ENCODE measurements at places on chromosomes 7 and 10.

DNA sequence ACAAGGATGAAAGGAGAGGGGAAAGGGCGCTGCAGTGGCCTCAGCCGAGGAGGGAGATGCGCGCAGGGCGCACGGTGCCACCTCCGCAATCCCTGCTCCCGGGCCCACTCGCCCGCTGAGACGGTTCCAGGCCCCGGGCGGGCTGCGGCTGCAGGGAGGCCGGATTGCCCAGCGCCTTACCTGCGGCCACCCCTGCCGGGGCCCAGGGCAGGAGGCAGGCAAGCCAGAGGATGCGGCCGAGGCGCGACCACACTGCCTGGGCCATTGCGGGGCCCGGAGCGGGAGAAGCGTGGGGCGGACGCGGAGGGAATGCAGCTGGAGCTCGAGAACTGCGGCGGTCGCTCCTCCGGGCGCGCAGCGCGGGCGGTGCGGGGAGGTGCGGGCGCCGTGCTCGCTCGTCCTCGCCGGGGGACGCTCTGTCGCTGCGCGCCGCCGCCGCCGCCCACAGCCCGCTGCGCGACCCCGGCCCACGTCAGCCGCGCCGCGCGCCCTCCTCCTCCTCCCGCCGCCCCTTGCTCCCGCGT is at the start of gene TMEM130:
TSS of gene TMEM130 (minus strand) at position 418 of the 524 bp plus-strand sequence. CDS start at position 265, 153 bp downstream.
- DNase-seq: no peak

- no peak for DNase-seq
Measured at GRCh38 chr7:17787257-17787656, 153.0 kb downstream of the SNX13 start.

DNA sequence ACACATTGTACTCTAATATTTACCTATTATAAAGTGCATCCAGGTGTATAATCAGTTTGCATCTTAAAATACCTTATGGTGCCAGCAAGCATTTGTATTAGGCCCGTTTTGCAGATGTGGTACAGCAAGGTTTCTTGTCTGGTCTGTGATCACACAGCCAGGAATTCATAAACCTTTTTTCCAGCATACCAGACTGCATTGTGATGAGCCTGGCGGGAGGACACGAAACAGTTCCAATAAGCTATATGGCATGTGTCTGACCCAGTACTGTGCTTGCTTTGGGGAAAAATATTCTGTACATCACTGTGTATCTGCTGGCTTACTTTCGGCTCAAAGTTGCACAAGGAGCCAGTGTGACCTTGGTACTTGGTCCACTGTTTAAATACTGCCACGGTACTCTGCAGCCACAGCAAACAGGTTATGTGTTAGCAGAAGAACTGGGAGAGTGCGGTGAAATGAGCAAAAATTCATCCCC is 36.3 kb downstream of the CHN2 start:
- DNase-seq: no peak

DNA sequence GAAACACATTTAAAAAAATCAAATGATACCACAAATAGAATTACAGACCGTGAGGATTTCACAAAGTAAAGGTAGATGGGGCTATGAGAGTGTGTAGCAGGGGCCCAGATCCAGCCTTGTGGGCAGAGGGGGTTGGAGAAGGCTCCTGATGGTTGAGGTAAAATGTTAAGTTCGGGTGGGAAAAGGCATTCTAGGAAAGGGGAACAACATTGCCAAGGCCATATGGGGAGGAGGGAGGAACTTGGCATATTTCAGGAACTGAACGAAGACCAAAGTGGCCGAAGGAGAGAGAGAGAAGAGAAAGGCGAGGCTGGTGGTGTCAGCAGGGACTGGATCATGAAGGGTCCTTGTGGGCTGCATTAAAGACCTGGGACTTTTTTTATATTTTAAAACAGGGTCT is 98.9 kb downstream of the CARD11 start:
- DNase-seq: no peak

DNA sequence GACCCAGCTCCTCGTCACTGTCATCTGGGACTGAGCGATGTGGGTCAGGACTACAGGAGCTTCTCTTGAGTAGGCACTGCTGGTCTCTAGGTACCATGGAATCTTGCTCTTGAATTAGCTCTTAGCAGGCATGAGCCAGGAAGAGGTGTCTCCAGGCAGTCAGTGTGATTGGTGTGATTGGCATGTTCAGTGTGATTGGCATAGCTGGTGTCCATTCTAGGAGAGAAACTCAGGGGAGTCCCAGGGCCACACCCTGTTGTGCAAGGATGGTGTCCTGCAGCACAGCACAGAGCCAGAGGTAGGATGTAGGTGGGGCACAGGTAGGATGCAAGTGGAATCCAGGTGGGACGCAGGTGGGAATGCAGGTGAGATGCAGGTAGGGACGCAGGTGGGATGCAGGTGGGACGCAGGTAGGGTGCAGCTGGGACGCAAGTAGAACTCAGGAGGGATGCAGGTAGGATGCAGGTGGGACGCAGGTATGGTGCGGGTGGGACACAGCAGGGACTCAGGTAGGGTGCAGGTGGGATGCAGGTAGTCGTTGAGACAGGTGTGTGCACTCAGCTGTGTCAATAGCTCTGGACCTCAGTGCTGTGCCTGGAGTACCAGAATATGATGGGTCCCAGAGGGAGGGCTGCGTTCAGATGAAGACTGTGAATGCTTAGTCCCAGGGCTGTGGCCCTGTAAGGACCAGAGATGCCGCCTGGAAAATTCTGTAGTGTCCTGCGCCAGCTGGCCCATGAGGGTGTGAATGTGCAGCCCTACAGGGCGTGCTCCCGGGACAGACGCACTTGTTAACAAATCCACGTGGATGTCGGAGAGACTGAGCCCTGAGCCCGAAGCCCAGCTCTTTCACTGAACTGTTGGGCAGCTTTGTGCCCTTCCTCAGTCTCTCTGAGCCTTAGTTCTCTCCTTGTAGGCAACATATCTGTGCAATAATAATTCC is 248.2 kb upstream of the PITRM1 start:
- no peak for DNase-seq

- no peak for DNase-seq
Measured at GRCh38 chr10:488933-489215, 200.6 kb downstream of the DIP2C start.
